ENCODE measurements at places on chromosomes 12 and 14.

DNA sequence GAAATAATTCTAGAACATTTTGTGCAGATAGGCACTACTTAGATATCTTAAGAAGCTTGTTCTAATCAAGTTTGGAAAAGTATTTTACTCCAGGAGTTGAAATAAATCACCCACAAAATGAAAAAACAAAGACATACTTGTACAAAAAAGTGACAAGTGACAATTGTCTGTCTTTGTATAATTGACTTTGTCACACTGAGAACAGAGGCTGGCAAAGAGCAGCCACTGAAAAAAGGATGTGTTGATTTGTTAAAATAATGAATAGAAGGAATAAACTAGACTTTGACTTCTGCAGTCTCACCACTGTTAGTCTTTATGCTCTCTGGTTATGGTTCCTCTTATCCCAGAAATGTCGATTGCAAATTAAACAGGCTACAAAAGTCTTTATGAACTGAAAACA lies 77.6 kb downstream of the PTPRR start:
- DNase-seq = no peak

DNA sequence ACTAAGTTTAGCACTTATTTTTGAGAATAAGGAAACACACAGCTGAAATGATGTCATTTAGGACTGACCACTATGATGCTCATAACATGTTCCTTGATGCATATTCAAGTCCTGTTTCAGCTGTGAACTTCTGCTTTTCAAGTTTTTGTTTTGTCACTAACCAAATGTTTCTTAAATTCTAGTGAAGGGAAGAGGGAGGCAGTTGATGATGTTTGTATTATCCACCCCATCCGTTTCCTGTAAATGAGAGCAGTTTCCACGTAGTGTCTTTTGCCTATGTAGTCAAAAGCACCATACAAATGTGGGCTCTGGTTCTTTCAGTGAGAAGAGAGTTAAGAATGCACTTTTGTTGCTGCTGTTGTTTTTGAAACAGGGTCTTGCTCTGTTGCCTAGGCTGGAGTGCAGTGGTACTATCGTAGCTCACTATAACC lies 491.8 kb downstream of the PCNX1 start:
- DNase-seq = no peak

DNA sequence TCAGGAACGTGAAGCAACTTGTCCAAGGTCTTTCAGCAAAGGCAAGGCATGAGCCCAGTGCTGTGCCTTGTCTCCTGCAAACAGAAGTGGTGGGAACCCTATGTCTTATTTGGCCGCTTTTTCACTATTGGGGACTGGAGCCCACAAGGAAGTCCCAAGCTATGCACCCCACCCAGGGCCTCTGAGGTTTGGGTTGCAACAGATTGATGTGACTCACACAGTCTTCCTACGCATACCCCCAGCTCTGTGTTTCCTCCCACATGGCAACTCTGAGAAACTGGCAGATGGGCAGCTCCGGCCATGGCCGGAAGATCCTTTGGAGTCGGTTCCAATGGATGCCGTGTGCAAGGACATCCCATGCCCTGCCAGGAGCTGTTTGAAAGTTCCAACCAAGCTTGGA lies 28.3 kb upstream of the CMKLR1 start:
- DNase-seq = no peak

DNA sequence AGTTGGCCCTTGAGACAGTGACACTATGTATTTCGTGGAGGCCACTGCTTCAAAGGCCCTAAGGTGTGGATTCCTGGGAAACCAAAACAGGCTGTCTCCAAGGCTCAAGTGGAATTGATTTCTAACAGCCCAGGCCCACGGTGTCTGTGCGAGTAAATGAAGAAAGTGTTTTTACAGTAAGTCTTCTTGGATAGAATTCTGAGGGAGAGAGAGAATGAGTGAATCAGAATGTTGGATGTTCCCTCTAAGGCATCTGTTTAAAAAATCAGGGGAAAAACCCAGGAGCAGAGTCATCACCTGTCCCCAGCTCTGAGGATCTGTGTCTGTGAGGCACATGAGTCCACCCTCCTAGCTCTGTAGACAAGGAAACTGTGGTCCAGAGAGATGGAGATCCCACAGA lies 22.3 kb upstream of the BDKRB1 start:
- DNase-seq = no peak

DNA sequence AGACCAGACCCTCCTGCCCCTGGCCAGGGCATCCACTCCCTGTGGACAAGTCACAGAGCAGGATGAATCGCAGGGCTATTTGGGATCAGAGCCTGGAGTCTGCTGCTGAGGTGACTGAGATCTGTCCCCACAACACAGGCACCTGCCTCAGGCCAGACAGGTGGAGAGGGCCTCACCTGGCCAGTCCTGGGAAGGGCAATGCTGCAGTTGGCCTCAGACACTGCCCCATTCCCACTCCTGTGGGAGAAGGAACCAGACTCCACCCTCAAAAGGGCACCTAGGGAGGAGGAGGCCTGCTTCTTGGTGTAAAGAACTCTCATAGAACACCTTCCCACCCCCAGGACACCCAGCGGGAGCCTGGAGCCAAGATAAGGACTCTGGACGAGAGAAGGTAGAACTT lies 48.3 kb upstream of the PLEKHG6 start:
- DNase-seq = no peak

DNA sequence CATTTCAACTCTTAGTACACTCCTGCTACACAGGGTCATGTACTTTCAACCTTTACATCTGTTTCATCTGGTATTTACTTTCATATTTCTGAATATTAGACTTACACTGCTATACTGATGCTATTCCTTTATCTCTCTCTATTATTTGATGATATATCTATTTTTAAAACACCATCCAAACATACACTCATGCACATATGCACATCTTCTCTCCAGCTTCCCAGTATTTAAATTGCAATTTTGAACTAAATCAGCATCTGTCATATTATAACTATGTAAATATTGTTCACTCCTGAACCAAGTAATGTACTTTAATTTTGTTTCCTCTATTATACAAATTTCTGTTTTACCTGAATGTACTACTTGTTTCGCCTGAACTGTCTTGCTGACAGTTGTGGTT lies 293.6 kb upstream of the FLRT2 start:
- DNase-seq = no peak

GRCh38 chr12:4665236-4665635 lies 16.3 kb downstream of the NDUFA9 start:
- no peak for DNase-seq

DNA sequence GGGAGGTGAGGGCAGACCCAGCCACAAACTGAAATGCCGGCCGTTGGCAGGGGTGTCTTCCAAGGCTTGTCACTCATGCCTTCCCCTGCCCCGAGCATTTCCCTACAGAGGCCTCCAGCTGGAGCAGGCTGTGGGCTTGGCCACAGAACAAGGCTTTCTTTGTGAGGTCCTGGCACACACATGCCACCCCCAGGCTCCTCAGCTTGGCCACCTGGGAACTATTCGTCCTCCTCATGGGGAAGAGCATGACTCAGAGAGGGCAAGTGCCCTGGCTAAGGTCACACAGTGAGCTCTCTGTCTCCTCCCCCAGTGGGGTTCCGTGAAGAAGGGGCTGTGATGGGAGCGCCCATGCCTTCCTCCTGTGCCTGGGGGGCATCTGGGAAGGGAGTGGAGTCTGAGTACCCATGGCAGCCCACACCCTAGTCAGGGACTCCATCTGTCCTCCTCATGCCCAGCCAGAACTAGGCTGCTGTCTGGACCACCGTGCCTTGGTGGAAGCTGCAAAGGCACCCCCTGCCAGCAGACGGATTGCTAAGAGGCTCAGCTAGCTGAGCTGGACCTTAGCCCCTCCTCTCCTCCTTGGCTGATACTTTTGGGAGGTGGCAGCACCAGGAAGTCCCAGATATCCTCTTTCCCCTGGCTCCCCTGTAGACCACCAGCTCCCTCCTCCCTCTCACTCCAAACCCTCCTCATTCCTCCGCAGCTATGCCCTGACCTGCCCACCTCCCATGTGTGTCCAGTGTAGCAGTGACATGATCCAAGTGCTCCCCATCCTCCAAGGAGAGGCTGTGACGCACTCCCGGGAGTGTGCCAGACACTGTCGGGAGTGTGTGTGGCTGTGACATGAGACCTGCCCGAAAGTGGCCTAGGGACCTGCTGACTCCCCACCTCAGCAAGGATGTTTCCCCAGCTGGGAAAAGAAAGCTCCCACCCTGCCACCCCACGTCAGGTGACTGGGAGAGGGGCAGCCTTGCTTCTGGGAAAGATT lies 21.4 kb downstream of the ABCB9 start:
- no peak for DNase-seq

DNA sequence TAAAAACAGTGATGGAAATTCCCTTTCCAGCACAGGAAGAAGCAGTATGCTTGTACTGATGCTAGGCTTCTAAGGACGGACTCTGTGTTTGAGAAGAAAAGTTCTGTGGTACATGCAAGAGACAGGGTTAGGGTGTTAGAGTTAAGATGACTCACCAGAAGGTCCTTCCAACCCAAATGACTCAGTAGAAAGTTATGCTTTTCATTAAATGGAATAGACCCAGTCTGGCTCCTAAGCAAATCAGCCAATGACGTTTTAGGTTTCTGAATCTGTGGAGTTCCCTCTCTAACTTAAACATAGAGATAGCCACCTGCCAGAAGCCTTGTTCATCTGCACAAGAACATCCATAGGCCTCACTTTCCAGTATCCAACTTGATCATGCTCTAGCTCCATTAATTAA lies 5.7 kb downstream of the PTHLH start:
- no peak for DNase-seq

DNA sequence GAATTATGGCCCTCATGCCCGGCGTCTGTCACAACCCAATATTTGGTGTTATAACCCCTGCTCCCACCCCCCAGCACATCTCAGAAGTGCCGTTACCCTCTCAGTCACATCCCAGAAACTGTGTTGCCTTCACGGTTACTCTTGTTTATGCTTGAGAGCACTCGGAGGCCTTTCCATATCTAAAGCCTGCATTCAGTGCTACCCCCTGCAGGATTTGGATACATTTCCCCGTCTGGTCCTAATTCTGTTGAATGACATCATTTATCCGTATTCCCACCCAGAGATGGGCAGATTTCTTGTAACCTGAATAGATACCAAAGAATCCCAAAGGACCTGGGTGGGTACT lies 19.1 kb upstream of the FOS start:
- DNase-seq = no peak

GRCh38 chr12:13383379-13383778 lies 186.9 kb downstream of the EMP1 start:
- DNase-seq = no peak

DNA sequence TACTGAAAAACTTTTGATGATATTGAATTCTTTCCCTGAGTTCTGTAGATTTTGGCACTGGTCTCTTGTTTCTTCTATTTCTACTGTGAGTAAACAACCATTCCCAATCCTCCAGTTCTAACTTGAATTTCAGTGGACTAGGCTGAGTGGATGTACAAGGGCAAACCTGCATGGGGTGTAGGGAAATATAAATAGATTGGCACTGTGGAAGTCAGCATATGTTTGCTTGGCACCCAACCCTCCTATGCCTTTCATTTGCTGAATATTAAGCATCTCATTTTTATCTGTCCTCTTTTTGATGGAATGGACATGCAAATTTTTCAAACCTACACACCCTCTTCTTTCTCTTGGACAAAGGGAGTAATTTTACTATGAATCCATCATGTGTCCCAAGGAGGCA lies 828.3 kb downstream of the DIO2 start:
- no peak for DNase-seq

DNA sequence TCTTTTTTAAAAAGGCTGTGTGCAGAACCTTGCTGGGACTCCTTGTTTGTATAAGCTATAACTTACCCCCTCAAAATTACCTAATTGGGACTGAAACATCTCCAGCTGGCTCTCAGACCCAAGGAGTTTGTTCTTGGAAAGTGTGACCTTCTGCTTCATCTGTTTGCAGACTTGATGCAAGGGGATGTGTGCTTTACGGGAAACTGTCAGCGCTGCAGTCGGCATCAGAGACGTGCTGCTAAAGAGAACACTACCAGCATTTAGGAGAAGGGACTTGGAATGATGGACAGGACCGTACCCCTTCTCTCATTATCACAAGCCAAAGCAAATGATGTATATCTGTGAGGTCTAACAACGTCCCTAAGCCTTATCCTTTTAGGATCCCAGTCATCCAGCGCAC lies 174.2 kb upstream of the PARP11 start:
- no peak for DNase-seq

- no peak for DNase-seq
These were observed 287.5 kb downstream of the FOXN3 start for GRCh38 chr14:89129570-89129969.

DNA sequence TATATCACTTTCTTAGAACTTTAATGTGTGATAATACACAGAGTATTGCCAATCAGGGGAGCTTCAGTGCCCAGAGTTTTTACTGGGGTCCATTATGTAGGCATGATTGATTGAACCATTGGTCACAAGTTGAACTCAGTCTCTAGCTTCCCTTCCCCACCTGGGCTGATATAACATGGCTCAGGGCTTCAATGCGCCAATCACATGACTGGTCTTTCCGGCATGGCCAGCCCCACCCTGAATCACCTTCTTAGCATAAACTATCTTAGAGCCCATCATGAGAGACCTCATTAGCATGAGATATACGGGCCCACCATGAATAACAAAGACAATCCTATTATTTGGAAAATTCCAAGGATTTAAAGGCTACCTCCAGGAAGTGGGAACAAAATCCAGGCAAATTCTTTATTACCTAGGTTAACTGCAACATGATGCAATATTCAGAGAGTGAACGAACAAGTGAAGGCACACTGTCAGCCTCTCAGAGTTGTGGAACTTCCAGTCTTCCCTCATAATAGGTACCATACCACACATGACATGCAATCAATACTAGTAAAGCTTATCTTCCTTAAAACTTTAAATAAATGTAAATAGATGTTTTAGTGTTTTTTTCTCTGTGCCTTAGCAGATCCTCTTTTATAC lies 3.2 kb upstream of the CLEC4A start:
- DNase-seq = no peak

GRCh38 chr12:27821259-27821973 lies 41.4 kb upstream of the MANSC4 start:
- DNase-seq = no peak

GRCh38 chr14:80212023-80212397 lies 706 bp upstream of the DIO2 start:
- no peak for DNase-seq
